Activated naive CD4-positive, alpha-beta T cell treated with anti-CD3 and anti-CD28 coated beads for 36 hours (primary cell): ENCODE measurements at places on chromosomes 4 and X. TPM values are rescaled to one million over a fixed set of nuclear protein-coding genes. Genes with fewer than 3 reads are reported as not detected.

GRCh38 chr4:67764183-67764582 is 10.0 kb upstream of the GNRHR start:
- no peak for DNase-seq

GRCh38 chr4:12933760-12934221 is 550.3 kb downstream of the RAB28 start:
- DNase-seq = no peak

- DNase-seq = no peak
Observed at GRCh38 chrX:9676738-9677097, 88.9 kb downstream of the GPR143 start.

- DNase-seq = no peak
Observed at GRCh38 chrX:135737366-135738071, 24.1 kb downstream of the CT45A1 start.

- DNase-seq = no peak
Observed at GRCh38 chr4:15349531-15349935, 78.3 kb upstream of the C1QTNF7 start.

Gene SLC25A53
- 5.0 TPM for total RNA-seq

Gene GSX2
- not detected for total RNA-seq

Gene H2BW2
- total RNA-seq = not detected

Gene GC
- total RNA-seq = not detected

Gene ATP5ME
- total RNA-seq = 254 TPM
